Transverse colon (tissue), 4 donors: ENCODE measurements at places on chromosomes 1 and 21. TPM values are rescaled to one million over a fixed set of nuclear protein-coding genes. Genes with fewer than 3 reads are reported as not detected.

- no peak overlapping the region for H3K27ac ChIP-seq
- H3K4me1 ChIP-seq = no peaks in the 10 kb centered on the region
- H3K36me3 ChIP-seq = no peaks in the 10 kb centered on the region
- H3K27me3 ChIP-seq = no peaks in the 10 kb centered on the region
Observed at GRCh38 chr1:49576327-49576901, 447.3 kb downstream of the AGBL4 start.

The CAPN9 gene
- 30.2 TPM for total RNA-seq

DNA sequence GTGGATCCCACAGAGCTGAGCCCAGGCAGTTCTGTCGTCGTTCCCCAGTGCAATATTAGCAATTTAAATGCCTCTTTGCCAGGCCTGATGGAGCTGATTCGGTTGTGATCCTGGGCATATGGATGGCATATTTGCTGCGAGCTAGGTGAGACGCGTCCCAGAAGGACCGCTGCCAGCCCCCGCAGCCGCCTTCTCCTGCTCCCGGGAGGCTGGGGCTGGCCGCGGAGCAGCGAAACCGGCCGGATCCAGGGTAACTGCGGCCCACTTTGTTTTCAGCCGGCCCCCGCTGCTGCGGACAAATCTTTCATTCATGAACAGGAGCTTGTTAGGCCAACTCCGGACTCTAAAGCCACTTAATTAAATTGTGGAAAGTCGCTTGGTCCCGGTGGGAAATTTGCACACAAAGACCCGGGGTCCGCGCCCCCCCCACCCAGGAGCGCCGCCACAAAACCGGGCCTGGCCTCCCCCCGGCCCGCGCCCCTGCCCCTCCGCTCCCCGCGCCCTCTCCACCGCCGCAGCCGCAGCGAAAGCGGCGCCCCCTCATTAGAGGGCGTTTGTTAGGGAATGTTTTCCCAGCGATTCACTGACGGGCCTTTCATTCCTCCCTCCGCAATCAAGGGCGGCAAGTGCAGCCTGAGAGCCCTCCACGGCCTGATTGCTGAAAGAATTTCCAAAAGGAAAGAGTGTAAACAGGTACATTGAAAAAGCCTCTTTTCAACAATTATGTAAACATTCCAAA, 383.3 kb downstream of the RRAGC start:
- no peak for DNase-seq
- no peaks in the 10 kb centered on the region for H3K4me1 ChIP-seq
- H3K27me3 ChIP-seq = peaks cover 63% of the 10 kb centered on the region

- H3K36me3 ChIP-seq = no peaks in the 10 kb centered on the region
- H3K4me3 ChIP-seq = no peak overlapping the region
- H3K27me3 ChIP-seq = no peaks in the 10 kb centered on the region
- H3K27ac ChIP-seq = peak overlapping the region; percentile 44
- peak; percentile 75 for DNase-seq
Observed at GRCh38 chr1:245045087-245045881, 109.5 kb upstream of the KIF26B start.

- no peak overlapping the region for H3K4me3 ChIP-seq
- no peak for DNase-seq
- no peaks in the 10 kb centered on the region for H3K36me3 ChIP-seq
- no peaks in the 10 kb centered on the region for H3K4me1 ChIP-seq
- peaks cover 37% of the 10 kb centered on the region for H3K27me3 ChIP-seq
Observed at GRCh38 chr1:2971101-2971501, 50.2 kb upstream of the ACTRT2 start.

DNA sequence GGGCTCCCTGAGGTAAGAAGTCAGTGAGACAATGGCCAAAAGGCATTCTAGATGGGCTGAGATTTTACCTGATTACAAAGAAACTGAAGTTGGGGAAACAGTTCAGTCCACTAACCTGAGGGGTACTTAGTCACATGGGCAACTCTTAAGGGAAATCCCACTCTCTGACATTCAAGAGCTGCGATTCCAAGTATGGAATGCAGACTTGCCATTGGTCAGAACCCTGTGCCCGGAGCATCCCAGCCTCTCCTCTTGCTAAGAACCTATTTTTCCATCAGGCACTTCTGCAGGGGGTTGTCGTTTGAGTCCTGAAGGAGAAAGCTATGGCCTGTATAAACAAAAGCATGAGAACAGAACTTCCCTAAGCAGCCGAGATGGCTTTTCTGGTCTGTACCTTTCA, 434.9 kb upstream of the DAB1 start:
- no peak overlapping the region for H3K4me3 ChIP-seq
- H3K4me1 ChIP-seq = no peaks in the 10 kb centered on the region
- DNase-seq = no peak
- no peaks in the 10 kb centered on the region for H3K27me3 ChIP-seq

DNA sequence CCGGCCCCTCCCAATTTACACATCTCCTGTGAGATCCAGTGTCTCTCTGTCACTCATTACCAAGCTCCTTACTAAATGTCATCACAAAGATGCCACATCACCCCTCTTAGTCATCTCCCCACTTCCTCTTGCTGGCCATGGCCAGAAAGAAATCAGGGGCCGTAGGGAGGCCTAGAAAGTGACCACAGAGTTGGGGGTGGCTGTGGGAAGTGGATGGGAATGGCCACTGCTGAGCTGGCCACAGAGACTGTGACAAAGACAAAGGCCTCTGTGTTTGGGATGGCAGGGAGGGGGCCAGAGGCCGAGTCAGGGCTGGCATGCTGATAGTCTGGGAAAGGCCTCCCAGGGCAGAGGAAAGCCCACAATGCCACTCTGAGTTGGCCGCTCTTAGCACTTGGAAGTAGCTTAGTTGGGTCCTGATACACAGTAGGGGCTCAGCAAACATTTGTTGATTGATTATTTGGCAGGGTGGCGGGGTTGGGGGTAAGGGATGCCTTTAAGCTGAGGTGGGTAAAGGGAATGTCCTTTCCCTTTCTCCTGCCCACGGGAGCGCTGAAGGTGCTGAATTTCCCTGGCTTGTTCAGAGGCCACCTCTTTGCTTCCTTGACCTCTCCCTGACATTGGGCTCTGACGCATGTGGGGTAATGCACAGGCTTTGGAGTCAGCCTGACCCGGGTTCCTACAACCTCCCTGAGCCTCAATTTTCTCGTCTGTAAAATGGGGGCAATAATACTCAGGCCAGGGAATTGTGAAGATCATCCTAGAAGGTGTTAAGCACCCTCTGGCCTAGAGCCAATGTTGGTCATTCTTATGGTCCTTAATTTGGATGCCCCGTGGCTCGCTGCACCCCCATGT, 13.2 kb downstream of the NAV1 start:
- no peaks in the 10 kb centered on the region for H3K36me3 ChIP-seq
- H3K27me3 ChIP-seq = no peaks in the 10 kb centered on the region
- H3K4me3 ChIP-seq = no peak overlapping the region
- peak overlapping the region; percentile 67 for H3K27ac ChIP-seq
- peaks cover 21% of the 10 kb centered on the region for H3K4me1 ChIP-seq

DNA sequence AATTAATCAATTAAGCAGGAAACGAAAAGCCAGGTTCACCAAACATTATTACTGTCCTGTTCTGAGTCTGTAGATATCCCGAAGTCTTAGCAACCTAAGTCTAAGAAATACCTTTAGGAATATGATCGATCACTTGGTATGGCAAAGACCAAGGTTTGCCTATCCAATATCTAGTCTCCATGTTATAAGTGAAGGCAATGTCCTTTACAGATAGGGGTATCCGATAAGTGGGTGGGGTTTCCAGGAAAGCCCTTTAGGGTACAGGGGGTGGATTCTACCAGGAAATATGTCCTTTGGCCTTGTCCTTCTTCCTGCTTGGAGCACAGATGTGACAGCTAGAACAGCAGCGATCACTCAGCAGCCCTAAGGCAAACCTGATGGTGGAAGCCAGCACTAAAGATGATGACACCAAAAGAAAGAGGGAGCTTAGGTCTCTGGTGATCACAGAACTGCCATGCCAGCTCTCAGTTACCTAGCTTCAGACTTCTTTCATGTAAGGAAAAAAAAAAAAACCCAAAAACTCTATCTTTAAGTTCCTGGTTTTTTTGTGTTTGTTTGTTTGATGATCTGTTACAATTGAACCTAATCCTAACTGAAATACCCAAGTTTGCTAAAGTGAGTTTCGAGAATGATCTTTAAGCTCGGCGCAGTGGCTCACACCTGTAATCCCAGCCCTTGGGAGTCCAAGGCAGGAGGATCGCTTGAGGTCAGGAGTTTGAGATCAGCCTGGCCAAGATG, 40.8 kb downstream of the DSTYK start:
- no peak overlapping the region for H3K27ac ChIP-seq
- DNase-seq = no peak
- H3K4me3 ChIP-seq = no peak overlapping the region
- no peaks in the 10 kb centered on the region for H3K27me3 ChIP-seq
- no peaks in the 10 kb centered on the region for H3K4me1 ChIP-seq
- peaks cover 4% of the 10 kb centered on the region for H3K36me3 ChIP-seq

The DYRK3 gene
- 3.2 TPM for total RNA-seq

DNA sequence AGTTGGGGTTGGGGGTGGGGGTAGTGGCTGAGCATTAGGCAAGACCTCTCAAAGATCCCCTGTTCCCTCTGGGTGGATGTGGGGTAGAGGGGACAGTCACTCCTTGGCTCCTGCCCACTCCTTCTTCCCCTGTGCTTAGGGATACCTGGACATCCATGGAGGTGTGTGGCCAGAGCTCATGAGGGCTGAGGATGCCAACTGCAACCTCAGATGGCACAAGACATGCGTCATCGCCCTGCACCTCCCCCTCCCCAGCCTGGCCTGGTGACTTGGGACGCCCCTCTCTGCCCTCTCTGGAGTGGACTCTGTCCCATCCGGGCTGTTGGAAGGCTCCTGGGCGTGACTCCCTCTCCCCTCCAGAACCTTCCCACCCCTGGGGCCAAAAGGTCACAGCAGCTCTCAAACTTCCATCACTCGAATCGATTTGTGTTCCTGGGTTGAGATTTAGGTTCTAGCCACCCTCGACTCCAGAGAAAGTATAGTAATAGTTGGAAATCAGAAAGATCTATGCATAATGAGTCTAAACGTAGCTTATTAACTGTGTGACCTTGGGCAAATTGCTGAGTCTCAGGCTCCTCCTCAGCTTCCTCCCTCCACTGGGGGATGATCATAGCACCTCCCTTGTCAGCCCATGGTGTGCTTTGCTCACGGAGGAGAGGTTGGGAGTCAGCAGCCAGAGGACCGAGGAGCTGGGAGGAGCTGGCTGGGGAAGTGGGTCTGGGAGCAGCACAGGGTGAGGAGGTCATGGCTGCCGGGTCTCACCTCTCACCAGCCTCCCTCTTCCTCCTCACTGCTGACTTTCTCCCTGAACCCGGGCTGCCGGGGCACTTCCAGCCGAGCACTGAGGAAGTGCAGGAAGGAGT, 2.2 kb upstream of the PTPN7 start:
- no peaks in the 10 kb centered on the region for H3K36me3 ChIP-seq
- H3K27ac ChIP-seq = peak overlapping the region; percentile 75
- no peaks in the 10 kb centered on the region for H3K4me1 ChIP-seq
- H3K27me3 ChIP-seq = no peaks in the 10 kb centered on the region
- DNase-seq = no peak

DNA sequence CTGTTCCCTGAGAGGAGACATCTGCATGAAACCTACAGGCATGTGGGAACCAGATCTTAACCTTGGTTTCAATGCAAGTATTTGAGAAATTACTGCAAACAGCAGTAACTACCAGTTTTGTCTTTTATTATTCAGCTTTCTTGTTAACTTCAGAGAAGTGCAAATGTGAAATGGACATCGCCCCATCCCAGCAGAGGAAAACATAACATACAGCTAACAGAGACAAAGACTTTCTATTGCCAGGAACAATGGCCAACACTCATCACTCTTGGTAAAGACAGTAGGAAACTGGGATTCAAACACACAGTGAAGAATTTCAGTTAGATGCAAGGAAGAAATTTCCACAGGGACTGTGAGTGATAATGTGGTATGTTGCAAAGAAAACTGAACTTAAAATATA, 115.1 kb downstream of the SLC30A10 start:
- no peak overlapping the region for H3K27ac ChIP-seq
- DNase-seq = no peak
- H3K4me3 ChIP-seq = no peak overlapping the region
- H3K27me3 ChIP-seq = peaks cover 25% of the 10 kb centered on the region
- H3K36me3 ChIP-seq = no peaks in the 10 kb centered on the region

The RGS18 gene
- not detected for total RNA-seq

- H3K36me3 ChIP-seq = no peaks in the 10 kb centered on the region
- no peak overlapping the region for H3K4me3 ChIP-seq
- H3K27me3 ChIP-seq = peaks cover 47% of the 10 kb centered on the region
Observed at GRCh38 chr1:10001016-10001665, 4.1 kb downstream of the RBP7 start.
